ENCODE measurements at places on chromosomes 3 and 15.

DNA sequence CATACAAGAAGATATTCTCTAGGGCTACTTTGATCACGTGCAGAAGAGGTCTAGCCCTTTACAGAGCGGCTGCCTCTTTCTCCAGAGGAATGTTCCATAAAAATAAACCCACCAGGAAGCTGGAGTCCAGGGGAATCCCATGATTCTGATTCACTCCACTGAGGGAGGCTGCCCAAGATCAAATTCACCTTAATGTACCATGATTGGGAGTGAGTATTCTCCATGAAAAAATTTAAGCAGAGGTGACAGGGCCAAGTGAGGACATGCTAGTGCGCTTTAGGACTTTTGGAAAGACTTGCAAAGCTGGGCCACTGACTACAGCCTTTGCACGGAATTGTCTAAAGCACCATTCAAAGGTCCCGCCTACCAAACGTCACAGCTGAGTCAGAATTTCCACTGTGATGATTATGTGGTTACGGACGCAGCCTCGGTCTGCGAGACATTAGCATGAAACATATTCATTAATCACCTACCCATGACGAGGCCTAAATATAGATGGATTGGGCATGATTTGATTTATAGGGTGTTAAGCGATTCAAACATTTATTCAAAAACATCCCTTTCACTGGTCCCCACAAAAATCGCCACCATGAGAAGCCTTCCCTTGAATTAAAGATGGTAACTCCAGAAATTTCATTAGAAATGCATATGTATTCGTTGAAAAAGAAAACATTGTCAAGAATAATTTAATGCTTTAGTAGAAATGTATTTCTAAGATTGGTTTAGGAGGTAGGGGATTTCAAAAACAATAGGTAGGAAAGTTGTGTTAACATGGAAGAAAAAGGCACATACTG is 152.6 kb downstream of the GREM1 start:
- DNase-seq = no peak

GRCh38 chr3:10915376-10915775 is 77.2 kb upstream of the SLC6A1 start:
- DNase-seq = peak; percentile 20

- DNase-seq = no peak
Measured at GRCh38 chr3:115111632-115112031, 35.5 kb downstream of the ZBTB20 start.

GRCh38 chr15:76239786-76240185 is 71.5 kb downstream of the ETFA start:
- DNase-seq = no peak

GRCh38 chr3:100044369-100044768 is 69.9 kb downstream of the FILIP1L start:
- no peak for DNase-seq

DNA sequence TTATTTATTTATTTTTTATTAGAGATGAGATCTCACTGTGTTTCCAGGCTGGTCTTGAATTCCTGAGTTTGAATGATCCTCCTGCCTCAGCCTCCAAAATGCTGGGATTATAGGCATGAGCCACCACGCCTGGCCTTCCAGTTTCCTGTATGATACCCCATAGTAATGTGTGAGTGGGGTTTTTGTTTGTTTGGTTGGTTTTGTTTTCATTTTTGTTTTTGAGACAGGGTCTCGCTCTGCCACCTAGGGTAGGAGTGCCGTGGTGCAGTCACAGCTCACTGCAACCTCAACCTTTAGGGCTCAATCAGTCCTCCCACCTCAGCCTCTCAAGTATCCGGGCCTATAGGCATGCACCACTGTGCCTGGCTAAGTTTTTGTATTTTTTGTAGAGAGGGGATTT is 30.9 kb downstream of the GOLM2 start:
- no peak for DNase-seq

DNA sequence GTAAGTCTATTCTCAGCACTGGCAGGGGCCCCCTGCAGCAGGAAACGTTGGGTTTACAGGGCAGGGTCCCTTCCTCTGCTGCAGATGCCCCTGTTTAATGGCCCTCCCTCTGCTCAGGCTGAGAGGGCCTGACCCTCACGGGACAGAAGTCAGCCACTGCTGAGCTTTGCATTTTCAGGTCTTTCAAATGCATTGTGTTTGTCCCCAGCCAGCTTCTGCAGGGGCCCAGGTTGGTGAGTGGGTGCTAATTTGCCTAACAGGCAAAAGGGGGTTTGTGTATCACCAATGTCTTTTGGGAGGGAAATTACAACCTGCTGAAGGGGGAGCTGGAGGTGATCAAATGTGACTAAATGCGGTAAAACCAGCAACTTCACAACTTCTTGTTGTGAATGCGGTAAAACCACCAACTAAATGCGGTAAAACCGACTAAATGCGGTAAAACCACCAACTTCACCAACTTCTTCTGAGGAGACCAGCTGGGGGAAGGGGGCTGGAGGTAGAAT is 44.8 kb upstream of the UBE2E1 start:
- DNase-seq = no peak

- no peak for DNase-seq
Measured at GRCh38 chr15:62612771-62613170, 429.8 kb upstream of the TPM1 start.

DNA sequence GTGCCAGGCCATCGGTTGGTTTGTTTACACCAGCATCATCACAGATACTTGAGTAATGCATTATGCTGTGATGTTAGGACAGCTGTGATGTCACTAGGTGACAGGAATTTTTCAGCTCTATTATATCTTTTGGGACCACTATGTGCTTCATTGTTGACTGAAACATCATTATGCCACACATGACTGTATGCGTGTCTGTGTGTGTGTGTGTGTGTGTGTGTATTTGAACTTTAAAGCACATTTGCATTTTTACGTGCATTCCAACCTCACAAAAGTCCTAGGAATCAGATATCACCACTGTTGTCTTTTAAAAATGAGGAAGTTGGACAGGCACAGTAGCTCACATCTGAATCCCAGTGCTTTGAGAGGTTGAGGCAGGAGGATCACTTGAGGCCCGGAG is 223.0 kb downstream of the TBL1XR1 start:
- no peak for DNase-seq

DNA sequence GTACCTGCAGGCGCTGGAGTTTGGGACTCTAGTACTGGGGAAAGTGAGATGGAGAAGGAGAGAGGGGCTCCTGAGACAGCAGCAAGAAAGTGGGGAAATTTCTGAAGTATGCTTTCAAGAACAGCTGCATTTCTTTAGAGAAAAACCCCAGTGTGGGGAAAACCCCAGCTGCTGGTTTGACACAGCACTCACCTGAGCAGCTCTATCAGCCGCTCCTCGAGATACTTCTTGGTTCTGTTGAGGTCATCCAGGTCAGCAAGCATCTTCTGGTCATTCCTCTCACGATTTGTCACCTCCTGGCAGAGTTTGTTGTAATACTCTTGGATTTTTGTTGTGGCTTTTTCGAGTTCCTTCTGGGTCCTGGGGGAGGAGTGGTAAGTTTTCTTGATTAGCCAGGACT is 18.8 kb downstream of the CXCR6 start:
- DNase-seq = no peak

- DNase-seq = no peak
Measured at GRCh38 chr3:103991461-103992115, 1375.1 kb upstream of the ALCAM start.

GRCh38 chr15:40251486-40252140 is 12.8 kb downstream of the PAK6 start:
- DNase-seq = no peak

DNA sequence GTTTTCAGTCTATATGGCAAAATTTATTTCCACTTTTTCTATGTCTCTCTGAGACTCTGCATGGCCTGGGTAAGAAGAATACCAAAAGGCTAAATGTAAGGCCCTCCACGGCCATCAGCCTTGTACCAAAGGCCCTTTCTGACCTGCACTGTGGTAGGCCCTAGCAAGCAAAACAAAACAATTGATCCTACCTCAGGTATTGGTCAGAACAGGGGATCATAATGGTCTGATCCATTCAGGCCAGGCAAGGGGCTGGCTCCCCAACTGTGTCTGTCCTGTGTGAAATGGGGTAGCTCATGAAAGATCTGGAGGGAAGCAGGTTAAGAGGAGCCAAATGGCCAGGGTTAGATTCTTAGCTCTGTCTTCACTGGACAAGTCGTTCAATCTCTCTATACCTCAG is 181.3 kb downstream of the SSR3 start:
- DNase-seq = no peak

- no peak for DNase-seq
Measured at GRCh38 chr3:162701211-162701610, 1204.6 kb downstream of the OTOL1 start.

GRCh38 chr3:69541711-69542088 is 155.8 kb upstream of the FRMD4B start:
- no peak for DNase-seq

DNA sequence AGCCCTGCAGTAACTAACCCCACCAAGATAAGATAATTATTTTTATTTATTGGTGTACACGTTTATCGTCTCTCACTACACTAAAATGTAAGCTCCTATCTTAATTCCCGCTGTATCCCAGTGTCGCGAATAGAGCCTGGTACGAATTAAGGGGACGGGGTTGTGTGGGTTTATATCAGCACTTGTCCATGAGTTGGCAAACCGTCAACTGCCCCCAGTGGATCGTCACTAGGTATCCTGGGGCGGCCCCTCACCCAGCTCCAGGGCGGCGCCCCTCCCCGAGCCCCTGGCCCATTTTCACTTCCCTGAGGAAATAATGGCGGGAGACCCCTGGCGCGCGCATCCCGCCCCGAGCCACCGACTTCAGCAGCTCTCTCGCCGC is 465 bp downstream of the RUVBL1 start:
- no peak for DNase-seq

DNA sequence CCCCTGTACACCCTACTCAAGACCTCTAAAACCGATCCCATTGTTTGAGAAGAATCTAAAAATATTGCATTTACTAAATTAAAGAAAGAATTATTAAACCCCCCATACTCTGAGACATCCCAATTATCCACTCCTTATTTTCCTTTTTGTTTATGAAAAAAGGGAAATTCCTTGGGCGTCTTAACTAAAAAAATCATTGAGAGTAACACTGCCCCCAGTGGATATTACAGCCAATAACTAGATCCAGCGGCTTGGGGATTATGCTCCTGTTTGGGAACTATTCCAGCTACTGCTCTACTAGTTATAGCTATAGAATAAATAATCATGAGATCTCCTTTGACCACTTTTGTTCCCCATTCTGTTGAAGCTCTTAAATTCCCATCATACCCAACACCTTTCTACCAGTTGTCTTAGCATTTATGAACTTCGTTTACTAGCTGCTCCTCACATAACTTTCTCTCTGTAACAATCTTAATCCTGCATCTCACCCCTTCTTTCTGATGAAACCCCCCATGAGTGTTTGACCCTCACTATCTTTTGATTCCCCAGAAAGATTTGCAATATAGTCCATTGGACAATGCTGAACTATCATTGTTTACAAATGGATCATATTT is 12.7 kb upstream of the CFAP91 start:
- no peak for DNase-seq

DNA sequence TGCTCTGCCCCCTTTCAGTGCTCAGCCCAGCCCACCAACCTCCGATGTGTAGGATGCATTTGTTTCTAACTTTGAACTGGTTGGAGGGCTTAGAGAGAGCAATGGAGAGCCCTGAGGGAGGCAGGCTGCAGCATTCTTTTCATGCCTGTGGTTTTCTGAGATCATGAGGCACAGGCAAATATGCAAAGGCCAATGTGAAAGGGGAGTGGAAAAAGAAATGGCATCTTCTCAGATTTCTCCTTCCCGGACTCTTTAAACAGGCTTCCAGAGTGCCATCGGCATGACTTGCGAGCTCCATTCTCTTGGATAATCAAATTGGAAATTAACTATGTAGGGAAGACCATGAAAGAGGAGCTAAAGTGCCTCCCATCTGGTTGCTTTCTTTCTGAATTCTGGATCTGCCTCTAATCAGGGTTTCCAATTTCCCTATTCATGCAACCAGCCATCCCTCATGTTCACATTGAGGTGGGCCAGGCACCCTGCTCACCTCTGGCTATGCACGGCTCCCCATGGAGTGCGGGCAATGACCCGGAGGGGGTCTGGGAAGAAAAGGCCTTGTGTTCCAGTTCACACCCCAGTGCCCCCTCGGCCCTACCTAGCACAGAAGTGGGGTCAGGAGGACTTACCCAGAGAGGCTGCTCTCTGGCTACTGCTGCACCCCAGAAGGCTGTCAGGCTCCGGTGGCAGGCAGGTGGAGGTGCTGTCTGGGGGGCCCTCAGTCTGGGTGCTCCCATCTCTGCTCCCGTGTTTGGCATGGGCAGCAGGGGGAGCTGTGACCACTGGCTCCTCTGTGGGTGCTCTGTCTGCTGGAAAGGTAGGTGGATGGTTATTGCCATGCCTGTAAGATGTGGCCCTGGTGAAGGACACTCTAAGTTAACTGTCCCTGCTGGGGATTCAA is 16.1 kb downstream of the AMOTL2 start:
- DNase-seq = peak; percentile 73

DNA sequence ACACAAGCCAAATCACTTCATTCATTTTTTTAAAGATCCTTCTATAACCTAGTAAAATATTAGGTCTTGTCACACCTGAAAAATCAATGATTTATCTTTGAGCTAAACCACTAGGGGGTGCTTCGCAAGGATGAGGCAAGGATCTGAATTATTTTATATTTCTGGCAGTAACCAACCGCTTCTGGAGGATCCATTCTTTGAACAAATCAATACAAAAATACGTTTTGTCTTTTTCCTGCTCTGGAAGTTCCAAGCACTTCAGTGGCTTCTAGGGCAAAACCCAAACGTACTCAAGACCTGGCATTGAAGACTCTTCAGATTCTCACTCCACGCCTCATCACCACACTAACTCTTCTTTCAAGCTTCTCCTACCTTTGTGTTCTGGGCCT is 486 bp downstream of the LSG1 start:
- no peak for DNase-seq

DNA sequence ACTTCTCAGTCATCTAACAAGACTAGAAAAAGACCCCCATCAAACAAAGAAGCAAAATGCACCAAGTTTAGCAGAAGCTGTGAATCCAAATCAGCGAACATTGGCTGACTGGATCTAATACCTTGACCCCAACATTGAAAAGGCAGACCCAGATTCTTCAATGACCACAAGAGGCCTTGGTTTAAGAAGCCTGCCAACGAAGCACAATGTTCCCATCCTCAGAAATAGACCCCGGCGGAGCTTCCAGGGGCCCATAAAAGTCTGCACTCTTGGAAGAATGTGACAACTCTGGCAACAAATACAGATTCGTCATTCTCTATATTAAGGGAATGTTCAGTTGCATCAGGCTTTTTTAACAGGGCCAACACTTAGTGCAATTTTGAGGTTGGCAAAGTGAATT is 112.8 kb upstream of the BCL6 start:
- no peak for DNase-seq

GRCh38 chr3:170130532-170130931 is 51.0 kb downstream of the PHC3 start:
- DNase-seq = no peak

GRCh38 chr3:48931944-48932580 is 13.4 kb downstream of the ARIH2 start:
- no peak for DNase-seq

DNA sequence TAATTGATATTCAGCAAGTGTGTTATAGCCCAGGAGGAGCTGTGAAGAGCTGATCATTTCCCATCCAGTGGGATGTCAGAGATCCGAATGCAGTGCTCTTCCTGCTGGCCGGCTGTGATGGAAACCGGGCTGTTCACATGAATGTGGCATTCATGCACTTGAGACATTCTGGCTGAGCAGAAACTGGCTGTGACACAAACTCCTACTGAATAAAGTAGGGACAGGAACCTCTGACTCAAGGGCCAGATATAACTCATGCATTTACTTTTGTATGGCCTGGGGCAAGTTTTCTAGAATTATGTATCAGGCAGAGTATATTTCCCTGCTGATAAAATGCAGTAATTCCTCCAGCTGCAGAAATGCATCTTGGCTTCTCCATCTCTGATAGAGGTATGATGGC is 83.4 kb upstream of the FAM3D start:
- no peak for DNase-seq

GRCh38 chr15:45657764-45658545 is 23.1 kb downstream of the SQOR start:
- no peak for DNase-seq

All from mesothelial cell of epicardium (in vitro differentiated cells).